Epithelial cell of esophagus (primary cell): ENCODE measurements at places on chromosomes 3 and 15.

DNA sequence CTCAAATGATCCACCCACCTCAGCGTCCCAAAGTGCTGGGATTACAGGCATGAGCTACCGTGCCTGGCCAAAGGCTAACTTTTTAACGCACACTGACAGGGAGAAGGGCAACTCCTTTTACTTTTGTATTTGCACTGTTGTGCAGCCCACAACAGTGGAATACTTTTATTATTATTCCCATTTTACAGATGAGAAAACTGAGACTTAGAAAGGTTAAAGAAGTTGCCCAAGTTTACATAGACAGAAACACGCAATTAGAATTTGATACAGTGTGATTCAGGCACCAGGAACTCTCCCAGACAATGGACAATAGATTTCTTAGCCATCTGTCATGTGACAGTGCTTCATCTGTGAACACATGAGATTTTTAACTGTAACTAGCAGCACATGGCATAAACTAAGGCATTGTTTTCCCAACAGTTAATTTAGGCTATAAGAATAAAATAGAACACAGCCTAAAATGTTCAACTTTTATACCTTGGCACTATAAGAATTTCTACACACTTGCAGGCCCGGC lies 18.8 kb downstream of the STAG1 start:
- DNase-seq = peak; percentile 45

- DNase-seq = peak; percentile 19
Observed at GRCh38 chr3:48927928-48928327, 9.3 kb downstream of the ARIH2 start.

- peak; percentile 27 for DNase-seq
Observed at GRCh38 chr3:82410366-82410765, 648.9 kb upstream of the GBE1 start.

DNA sequence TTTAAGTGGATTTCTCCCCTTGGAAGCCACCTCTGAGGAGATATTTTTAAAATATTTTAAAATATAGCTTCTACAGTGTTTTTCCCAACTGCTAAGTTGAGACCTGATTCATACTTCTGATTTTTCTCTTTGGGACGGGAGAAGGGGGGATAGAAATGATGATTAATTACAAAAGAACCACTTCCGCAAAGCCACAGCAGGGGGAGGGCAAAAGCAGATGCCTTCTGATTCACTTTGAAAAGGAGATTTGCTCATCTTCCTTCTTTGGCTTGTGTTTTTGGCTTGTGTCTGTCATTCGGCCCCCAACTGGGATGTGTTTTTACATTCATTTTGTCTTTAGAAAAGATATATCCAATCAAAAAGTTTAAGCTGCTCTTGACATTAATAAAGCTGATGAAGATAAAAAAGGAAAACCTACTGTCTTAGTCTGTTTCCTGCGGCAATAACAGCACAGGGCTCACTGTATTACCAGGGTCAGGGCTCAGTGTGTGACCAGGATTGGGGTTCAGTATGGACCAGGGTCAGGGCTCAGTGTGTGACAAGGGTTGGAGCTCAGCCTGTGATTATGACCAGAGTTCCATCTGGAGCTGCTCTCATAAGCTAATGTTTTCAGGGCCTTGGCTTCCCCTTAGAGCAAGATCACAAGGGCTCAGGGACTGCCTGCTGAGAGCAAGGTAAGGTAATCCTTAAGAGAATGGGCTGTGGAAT lies 223.2 kb downstream of the MTHFS start:
- peak; percentile 55 for DNase-seq

DNA sequence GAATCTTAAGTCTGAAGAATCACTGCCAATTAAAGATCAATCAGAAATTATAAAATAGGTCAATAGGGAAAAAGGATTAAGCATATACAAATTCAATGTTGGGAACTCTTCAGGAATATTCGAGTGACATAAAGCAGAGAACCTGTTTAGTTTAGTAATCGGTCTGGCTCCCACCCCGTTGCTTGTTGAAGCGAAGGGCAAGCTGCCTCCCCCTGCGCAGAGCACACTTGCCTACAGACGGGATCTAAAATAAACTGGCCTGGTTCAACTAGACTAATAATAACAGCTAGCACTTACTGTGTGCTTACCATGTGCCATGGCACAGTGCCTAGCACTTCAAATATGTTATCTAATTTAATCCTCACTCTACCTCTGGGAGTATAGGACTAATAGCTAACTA lies 8.6 kb downstream of the SEMA6D start:
- no peak for DNase-seq

DNA sequence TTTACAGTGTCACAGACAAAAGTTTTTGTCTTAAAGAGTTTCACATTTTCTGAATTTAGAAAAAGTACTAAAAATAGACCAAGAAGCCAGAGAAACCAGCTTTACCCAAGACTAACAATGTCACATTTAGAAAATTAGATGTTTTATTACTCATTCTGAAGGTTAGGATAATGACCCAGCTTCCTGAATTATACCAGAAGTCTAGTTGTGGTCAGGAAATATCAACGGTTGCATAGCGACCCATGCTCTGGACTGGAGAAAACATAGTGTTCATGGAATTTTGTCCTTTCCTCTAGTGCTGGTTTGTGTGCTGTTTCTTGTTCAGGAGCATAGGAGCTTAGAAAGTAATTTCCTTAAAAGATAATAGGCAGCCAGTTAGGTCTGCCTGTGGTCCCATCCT lies 59.0 kb downstream of the DPPA2 start:
- DNase-seq = no peak

DNA sequence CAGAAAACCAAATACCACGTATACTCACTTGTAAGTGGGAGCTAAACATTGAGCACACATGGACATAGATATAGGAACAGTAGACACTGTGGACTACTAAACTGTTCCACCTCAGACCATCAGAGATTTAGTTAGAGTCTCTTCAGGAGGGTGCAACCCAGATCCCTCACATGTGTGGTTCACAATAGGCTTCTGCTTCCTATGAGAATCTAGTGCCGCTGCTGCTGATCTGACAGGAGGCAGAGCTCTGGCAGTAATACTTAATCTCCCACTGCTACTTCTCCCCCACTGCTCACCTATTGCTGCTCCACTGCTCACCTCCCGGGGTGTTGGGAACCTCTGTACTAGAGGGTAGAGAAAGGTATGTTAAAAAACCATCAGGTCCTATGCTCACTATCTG lies 533.3 kb downstream of the NSUN3 start:
- DNase-seq = no peak

- no peak for DNase-seq
Observed at GRCh38 chr15:73048624-73049295, 3.5 kb upstream of the NEO1 start.

- DNase-seq = no peak
Observed at GRCh38 chr15:50355619-50355905, 564 bp upstream of the GABPB1 start.

GRCh38 chr3:58965865-58966264 lies 84.0 kb downstream of the CFAP20DC start:
- DNase-seq = no peak
